Mesangial cell (primary cell): ENCODE measurements at places on chromosomes 3 and 15. TPM values are rescaled to one million over a fixed set of nuclear protein-coding genes. Genes with fewer than 3 reads are reported as not detected.

The SPTBN5 gene
- under 0.01 and 0.25 TPM in 2 replicates for total RNA-seq

The FANCD2 gene
- 8.9 and 33.1 TPM in 2 replicates for total RNA-seq

The DLL4 gene
- total RNA-seq, result 0.13 TPM in 1 of 2 replicates, not detected in the other

The HEMK1 gene
- 11.4 and 15.1 TPM in 2 replicates for total RNA-seq

The TAGLN3 gene
- total RNA-seq, result 3.3 and 11.9 TPM in 2 replicates

The ROPN1 gene
- not detected in 2 replicates for total RNA-seq

The KIF15 gene
- total RNA-seq, result 0.38 and 13.9 TPM in 2 replicates

The RBP2 gene
- not detected in 2 replicates for total RNA-seq

The COPS2 gene
- total RNA-seq, result 29.7 and 30.6 TPM in 2 replicates

The KBTBD13 gene
- total RNA-seq, result not detected in 2 replicates

The PAK2 gene
- total RNA-seq, result 38.3 and 44.6 TPM in 2 replicates

The EDEM1 gene
- 38.0 and 43.5 TPM in 2 replicates for total RNA-seq

The SLITRK3 gene
- total RNA-seq, result not detected in 2 replicates

The MAP6D1 gene
- total RNA-seq, result 2.0 and 2.7 TPM in 2 replicates

The ADAMTSL3 gene
- total RNA-seq, result 0.49 and 1.4 TPM in 2 replicates

The CMTM8 gene
- total RNA-seq, result 7.3 and 8.9 TPM in 2 replicates

The SEMA5B gene
- total RNA-seq, result not detected in 2 replicates

The MEX3B gene
- 11.2 and 19.9 TPM in 2 replicates for total RNA-seq

The CFAP100 gene
- not detected in 2 replicates for total RNA-seq

The SCAANT1 gene
- not detected in 2 replicates for total RNA-seq
